ENCODE measurements at places on chromosomes 1 and 21.

DNA sequence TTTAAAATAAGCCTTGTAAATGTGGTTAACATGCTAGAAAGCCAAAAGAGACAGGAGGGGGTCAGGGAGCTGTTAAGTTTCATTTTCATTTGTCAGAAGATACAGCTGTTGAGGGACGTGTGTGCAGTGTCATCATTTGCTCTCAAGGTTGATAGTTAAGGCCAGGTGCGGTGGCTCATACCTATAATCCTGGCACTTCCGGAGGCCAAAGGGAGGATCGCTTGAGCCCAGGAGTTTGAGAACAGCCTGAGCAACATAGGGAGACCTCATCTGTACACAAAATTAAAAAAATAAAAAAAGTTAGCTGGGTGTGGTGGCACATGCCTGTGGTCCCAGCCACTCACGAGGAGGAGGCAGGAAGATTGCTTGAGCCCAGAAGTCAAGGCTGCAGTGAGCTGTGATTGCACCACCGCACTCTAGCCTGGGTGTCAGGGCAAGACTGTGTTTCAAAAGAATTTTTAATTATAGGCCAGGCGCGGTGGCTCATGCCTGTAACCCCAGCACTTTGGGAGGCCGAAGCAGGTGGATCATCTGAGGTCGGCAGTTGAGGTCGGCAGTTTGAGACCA, 22.7 kb downstream of the ZBTB8OS start:
- DNase-seq, result no peak

DNA sequence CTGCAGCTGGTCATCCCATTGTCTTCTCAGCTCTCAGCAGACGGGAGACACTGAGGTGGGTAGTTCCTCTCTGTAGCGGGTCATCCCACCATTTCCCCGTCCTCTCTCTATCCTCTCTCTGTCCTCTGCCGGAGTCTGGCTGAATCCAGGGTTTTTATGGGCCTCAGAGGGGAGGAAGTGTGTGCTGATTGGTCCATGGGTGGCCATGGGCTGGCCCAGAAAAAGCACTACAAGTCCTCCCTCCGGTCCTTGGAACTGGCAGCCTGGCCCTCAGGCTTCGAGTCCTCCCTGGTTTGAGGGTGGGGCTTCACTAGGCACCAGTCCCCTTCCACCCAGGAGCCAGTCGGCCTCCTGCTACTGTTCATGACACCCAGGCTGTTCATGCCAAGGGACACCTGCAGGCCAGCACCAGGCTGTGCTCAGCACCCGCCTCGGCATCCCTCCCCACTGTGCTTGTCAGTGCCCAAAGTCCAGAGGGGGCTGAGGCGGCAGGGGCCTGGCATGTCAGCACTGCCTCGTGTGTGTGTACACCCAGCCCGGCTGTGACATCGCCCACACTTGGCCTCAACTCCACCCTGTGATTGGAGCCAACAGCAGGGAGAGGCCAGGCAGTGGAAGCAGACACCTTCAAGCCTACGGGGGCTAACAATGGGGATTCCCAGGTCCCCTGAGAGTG, 23.0 kb upstream of the LRRC8C start:
- DNase-seq, result no peak

- DNase-seq, result no peak
These were observed 8.1 kb upstream of the F5 start for GRCh38 chr1:169594391-169594790.

DNA sequence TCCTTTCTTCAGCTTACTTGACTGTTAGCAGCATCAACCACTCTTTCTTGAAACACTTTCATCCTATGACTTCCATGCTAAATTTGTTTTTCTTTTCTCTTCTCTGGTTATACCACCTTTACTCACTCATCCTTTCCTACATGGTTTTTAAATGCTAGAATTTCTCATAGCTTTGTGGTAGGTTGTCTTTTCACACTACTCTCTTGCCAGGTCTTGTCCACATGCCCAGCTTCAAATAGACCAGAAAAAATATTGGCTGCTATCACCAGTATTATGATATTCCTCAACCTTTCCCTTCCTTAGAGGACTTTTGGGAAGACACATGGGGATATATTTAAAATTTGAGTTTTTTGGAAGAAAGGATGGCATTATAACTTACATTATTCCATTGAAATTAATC, 48.8 kb downstream of the PPP1R12B start:
- DNase-seq, result no peak

- peak; percentile 47 for DNase-seq
These were observed 91.9 kb upstream of the SSX2IP start for GRCh38 chr1:84781946-84782771.

GRCh38 chr1:58823481-58824010, 39.7 kb upstream of the JUN start:
- peak; percentile 79 for DNase-seq

DNA sequence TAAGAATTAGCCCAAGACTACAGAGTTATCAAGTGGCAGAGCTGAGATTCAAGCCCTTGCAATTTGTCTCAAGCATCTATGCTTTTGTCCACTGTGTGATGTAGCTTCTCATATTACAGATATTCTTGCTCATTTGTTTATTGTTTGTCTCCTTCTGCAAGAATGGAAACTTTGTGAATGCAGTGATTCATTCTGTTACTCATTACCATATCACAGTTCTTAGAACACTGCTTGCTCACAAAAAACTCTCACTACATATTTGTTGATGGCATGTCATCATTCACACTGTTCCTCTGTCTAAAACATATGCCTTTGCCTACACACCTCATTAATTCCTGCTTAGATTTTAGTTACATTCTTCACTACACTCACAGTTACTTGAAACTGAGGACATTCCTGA, 1198.9 kb downstream of the PLA2G4A start:
- peak; percentile 96 for DNase-seq

DNA sequence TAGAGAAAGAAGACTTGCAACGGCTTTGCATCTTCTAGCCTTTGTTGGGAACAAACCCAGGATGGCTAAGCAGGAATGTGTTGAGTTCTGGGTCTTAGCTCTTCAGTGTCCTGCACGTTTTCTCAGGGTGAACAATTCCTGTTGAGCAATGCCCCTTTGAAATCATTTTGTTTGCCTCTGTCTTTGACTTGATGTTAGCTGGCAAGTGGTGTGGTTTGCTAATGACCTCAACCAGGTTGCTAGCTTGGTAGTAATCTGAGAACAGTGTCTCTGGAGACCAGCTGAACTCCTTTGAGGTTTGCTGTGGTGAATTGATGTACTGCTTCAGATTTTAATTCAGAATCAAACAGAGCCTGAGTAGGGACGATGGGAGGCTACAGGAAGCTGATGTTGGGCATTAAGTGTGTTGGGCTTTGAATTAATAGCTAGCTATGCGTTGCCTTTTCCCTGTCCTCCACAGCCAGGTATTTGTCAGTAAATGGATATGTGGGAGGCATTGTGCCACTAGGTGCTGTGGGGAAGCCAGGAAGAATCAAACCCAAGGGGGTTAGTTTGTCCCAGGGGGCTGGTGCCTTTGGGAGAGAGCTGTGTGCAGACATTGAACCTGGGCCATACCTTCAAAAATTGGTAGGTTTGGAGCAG, 23.3 kb upstream of the SRSF10 start:
- DNase-seq, result no peak

DNA sequence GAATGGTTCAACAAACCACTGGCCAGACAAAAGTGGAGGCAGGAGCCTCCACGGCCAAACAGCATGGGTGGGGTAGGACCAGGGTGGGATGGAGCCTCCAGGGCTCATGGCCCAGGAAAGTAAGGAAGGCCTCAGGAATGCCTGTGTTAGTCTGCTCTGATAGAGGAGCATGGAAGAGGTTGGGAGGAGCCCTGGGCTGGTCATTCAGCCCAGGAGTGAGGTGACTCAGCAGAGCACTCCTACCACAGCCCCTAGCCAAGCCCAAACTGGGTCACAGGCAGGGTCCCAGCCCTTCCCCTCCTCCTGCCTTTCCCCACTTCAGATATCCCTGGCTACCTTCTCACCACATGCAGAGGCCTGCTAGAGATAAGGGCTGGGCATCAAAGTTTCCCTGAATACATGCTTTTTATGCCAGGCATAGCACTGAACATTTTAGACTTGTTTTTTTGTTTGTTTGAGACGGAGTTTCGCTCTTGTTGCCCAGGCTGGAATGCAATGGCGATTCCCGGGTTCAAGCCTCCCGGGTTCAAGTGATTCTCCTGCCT, 3.1 kb upstream of the SHISA4 start:
- no peak for DNase-seq

GRCh38 chr1:115678141-115678540, 36.4 kb downstream of the VANGL1 start:
- DNase-seq, result no peak

GRCh38 chr1:77557053-77557452, 125.4 kb downstream of the ZZZ3 start:
- no peak for DNase-seq

GRCh38 chr1:198837278-198838021, 198.6 kb downstream of the PTPRC start:
- no peak for DNase-seq

- DNase-seq, result peak; percentile 52
These were observed 19.7 kb upstream of the ABCG1 start for GRCh38 chr21:42198929-42199867.

GRCh38 chr1:55311057-55311641, 96.0 kb upstream of the USP24 start:
- no peak for DNase-seq

- no peak for DNase-seq
These were observed 16.3 kb upstream of the ADAMTSL4 start for GRCh38 chr1:150532860-150533259.
